ENCODE measurements at places on chromosomes 2 and 18.

- DNase-seq, result no peak
These were observed 276.8 kb upstream of the HDAC4 start for GRCh38 chr2:239677453-239678185.

GRCh38 chr2:176490061-176490861 is 221.0 kb downstream of the MTX2 start:
- no peak for DNase-seq

- no peak for DNase-seq
These were observed 828.7 kb downstream of the BCL11A start for GRCh38 chr2:59724746-59725145.

- no peak for DNase-seq
These were observed 15.8 kb upstream of the MTCL1 start for GRCh38 chr18:8689517-8689916.

DNA sequence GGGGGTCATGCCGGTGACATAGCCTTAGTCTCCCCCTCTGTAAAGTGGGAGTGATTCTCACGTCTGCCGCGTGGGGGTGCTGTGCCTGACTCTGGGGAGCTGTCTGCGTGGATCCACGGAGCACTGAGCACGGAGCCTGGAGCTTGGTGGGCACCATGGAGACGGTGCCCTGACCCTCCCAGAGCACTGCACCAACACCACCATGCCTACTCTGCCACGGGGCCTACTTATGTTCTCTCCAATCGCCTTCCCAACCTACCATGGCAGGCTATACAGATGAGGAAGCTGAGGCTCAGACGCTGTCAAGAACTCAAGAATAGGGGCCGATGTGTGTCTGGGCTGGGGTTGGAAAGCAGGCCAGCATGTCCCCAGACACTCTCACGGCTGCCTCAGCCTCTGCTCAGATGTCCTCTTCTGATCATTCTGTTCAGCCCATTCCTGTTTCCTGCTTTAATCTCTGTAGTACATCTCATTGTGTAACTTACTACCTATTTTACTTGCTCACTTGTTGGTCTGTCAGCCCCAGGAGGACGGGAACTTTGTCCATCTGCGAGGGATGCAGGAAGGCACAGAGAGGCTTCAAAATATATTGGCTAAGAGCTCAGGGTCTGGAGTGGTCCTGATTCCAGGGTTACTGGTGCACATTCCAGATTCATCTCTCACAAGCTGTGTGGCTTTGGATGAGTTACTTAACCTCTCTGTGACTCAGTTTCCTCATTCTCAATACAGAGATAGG is 168.1 kb upstream of the HS6ST1 start:
- DNase-seq, result no peak

- no peak for DNase-seq
These were observed 488.3 kb downstream of the DLGAP1 start for GRCh38 chr18:3966642-3967358.

DNA sequence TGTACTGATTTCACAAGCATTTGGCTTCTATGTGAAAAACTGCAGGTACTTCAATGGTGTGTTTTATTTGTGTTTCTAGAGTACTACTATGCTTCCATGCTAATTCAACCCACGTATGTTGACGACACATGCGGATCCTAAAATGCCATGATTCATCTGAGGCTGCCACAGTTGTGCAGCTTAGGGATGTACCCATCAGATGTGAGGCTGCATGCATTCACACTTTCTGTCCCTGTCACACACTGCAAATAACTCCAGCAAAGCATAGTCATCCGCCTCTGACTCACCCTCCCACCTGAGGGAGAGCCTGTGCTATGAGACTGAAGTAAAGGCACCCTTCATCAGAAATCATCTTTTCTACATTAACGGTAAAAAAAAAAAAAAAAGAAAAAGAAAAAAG is 22.1 kb upstream of the SERTAD2 start:
- no peak for DNase-seq

DNA sequence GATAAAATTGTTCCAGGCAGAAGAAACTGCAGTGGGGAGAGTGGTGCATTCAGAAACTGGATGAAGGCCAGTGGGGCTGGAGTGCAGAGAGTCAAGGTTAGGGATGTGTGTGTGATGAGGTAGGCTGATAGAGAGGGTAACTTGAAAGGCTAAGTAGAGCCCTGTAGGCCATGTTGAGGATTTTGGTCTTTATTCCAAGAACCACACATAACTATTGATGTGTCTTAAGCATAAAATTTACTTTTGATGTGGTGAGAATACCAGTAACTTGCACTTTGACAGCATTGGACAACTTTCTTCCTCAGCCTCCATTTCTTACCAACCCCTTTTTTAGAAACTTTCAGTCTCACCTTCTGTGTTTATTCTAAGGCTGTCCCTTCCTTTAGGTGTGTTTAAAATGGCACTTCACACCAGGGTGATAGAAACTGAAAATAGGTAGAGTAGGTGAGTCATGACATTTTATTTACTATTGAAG is 22.6 kb downstream of the MTX2 start:
- DNase-seq, result no peak

GRCh38 chr2:118351796-118352195 is 263.5 kb downstream of the INSIG2 start:
- no peak for DNase-seq
